ENCODE measurements at places on chromosomes 2 and 18.

- DNase-seq, result no peak
Observed at GRCh38 chr2:39158351-39158750, 37.5 kb upstream of the SOS1 start.

DNA sequence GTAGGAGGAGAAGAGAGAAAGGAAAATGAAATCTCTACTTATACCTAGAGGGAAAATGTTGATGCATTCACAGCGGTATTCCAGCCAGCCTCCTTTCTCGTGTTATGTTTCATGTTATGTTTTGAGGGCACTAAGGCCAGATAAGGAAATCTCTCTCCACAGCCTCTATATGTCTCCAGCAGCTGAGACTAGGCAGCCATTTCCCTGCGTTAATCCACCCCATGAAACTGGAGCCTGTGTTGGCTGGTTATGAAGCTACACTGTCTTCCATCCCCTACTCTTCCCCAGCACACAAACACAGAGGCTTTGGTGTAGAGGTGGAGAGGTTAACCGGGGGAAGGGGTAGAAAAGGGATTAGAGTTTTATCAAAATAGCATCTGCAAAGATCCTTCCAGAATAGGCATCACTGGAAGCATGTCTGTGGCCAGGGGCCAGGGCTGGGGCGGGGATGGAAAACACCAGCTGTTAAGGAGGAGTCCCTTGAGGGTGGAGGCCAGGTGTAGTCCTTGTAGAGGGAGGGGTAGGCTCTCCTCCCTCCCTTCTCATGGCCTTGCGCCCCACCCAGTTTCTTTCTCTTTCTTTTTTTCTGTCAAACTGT lies 100.9 kb upstream of the TNP1 start:
- DNase-seq, result no peak

DNA sequence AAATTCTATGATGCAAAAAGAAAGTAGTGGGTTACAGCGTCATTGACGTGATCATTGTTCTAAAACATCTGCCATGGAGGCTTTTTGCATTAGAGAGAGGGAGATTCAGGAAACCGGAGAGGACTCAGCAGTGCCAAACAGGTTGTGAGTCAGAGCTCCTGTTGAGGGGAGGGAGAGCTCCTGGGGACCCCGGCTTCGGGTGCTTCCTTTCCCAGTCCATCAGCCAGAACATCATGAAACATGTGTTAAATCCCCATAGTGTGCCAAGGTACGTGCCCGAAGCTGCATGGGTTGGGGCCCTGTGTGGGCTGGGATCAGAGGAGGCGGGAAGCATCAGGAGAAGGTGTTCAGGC lies 791 bp upstream of the CYRIA start:
- DNase-seq, result no peak

GRCh38 chr2:119174216-119174992 lies 15.9 kb upstream of the C1QL2 start:
- DNase-seq, result no peak

- DNase-seq, result no peak
Observed at GRCh38 chr2:189221811-189222467, 42.4 kb upstream of the COL5A2 start.

DNA sequence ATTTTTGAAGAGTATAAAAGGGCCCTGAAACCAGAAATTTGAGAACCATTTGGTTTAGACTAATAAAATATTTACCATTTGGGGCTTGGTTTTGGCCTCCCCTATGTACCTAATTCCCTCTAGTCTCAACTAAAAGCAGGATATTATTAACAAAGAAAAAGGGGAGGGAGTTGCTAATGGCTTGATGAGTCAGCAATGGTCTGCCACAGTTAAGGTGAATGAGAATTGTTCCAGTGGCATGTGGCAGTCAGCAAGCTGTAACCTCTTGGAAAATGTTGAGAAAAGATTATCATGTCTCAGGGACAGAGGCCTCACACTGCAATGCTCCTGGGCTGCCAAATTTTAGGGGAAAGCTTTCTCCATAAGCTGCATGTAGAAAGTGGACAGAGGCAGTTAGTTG lies 20.1 kb upstream of the SLC39A10 start:
- no peak for DNase-seq

Data from breast epithelium (tissue), 4 donors.